Fibroblast of the conjunctiva (primary cell): ENCODE measurements at places on chromosomes 3 and 15.

DNA sequence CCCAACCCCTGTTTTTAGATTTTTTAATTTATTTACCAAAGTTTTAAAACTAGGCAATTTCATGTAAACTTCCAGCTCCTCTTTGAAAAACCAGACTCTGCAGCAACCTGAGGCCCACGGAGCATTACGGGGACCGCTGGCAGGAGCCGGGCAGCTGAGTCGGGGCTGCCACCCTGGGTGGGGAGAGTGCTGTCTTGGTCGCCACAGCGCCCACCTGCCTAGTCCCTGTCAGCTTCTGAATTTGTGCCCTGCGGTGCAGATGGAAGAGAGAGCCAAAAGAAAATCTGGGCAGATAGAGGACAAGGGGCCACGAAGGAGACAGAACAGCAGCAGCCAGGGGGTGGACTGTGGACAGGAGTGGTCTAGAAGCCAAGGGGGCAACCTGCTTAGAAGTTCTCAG, 34.6 kb downstream of the PXYLP1 start:
- no peak for DNase-seq

- DNase-seq, result no peak
These were observed 79.4 kb downstream of the OCA2 start for GRCh38 chr15:28019594-28020309.

GRCh38 chr3:195794708-195795107, 17.0 kb downstream of the MUC4 start:
- DNase-seq, result no peak

- DNase-seq, result no peak
These were observed 16.4 kb downstream of the WNT7A start for GRCh38 chr3:13863382-13863952.

GRCh38 chr3:11933529-11933928, 70.7 kb upstream of the SYN2 start:
- DNase-seq, result no peak

GRCh38 chr3:83902787-83903533, 1055.8 kb upstream of the CADM2 start:
- no peak for DNase-seq

- DNase-seq, result no peak
These were observed 52.0 kb downstream of the TPRA1 start for GRCh38 chr3:127538569-127538968.
